ENCODE measurements at places on chromosomes 3 and 15. TPM values are rescaled to one million over a fixed set of nuclear protein-coding genes. Genes with fewer than 3 reads are reported as not detected.

GRCh38 chr15:73153024-73153423 is 100.8 kb downstream of the NEO1 start:
- no peak overlapping the region for H3K4me3 ChIP-seq
- no peaks in the 10 kb centered on the region for H3K27me3 ChIP-seq
- DNase-seq: no peak

GRCh38 chr15:44315126-44315525 is 26.6 kb downstream of the GOLM2 start:
- H3K27ac ChIP-seq: no peak overlapping the region
- no peak overlapping the region for H3K4me3 ChIP-seq
- no peaks in the 10 kb centered on the region for H3K4me1 ChIP-seq
- no peaks in the 10 kb centered on the region for H3K36me3 ChIP-seq
- H3K27me3 ChIP-seq: no peaks in the 10 kb centered on the region

MRPS11 gene
- total RNA-seq: 55.0 TPM

DNA sequence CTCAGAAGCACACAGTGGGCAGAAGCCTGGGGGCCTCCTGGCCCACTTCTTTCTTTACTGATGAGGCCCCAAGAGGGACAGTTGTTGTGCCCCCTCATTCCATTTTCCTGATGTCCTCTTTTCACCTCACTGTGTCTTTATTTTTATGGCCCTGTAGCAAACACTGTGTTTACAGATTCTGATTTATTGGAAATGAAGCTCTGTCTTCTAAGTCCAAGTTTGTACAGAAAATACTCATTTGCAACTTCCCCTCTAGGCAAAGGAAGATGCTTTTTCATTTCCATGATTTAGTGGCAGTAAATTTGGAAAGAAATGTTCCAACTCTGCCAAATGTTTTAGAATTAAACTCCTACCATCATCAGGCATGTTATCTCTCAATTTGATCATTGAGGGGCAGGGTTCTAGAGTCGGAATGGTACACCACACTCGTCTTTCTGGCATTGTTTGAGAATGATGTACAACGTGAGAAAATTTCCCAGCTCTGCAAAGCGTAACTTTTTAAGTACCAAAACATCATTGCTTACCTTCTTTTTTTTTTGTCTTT is 129.7 kb downstream of the ARNT2 start:
- H3K27ac ChIP-seq: no peak overlapping the region
- peaks cover 3% of the 10 kb centered on the region for H3K4me1 ChIP-seq
- no peaks in the 10 kb centered on the region for H3K27me3 ChIP-seq
- H3K4me3 ChIP-seq: no peak overlapping the region
- no peak for DNase-seq
- peaks cover 11% of the 10 kb centered on the region for H3K36me3 ChIP-seq

MYNN gene
- total RNA-seq: 26.1 TPM

BNC1 gene
- total RNA-seq: 0.69 TPM

GADL1 gene
- total RNA-seq: 0.61 TPM

PLEKHO2 gene
- 17.5 TPM for total RNA-seq

DNA sequence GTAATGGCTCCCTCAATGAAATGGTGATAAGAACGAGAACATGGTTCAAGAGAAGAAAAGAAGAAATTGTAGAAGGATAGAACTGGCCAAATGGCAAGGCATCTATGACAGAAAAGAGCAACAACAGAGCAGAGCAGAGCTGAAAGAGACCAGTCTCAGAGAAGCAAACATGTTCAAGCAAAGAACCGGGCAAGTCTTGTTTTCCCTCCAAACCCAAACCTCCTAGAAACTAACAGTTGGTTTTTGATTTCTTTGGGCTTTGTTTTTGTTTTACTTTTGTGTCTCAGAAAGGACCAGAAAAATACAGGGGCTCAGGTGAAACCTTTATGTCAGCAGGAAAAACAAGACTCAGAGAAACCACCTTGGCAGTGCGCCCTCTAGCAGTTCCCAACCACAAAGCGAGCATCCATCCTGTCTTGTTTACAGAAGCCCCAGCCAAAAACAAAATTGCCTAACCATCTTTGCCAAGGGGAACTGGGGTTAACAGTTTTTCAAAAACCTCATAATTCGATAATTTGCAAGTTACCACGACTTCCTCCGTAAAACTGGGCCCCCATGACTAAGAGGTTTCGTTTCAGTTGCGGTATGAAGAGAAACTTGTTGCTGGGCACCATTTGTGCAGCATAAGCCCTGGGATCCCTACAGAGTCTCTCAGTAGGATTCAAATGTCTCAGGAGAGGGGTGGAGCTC is 159.2 kb upstream of the SLC24A5 start:
- no peaks in the 10 kb centered on the region for H3K36me3 ChIP-seq
- H3K27ac ChIP-seq: no peak overlapping the region
- H3K4me1 ChIP-seq: no peaks in the 10 kb centered on the region
- no peaks in the 10 kb centered on the region for H3K27me3 ChIP-seq
